Amniotic stem cell (primary cell): ENCODE measurements at places on chromosomes 2 and 18.

DNA sequence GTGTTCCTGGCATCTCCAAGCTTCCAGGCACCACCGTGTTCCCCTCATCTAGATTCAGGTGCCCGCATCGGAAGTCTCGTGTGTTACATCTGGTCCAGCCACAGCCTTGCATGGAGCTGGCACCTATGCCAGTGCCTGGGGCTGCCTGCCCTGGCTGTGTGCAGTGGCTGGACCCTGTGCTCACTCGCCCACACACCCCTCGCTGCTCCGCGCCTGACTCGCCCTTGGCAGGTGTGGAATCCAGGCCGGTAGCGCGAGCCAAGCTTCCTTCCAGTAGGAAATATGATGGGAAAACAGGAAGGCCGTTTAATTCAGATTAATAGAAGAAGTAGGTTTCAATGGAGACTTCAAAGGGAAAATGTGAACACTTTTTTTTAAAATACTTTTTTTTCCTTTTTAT, 78.0 kb downstream of the PTPN4 start:
- no peak for DNase-seq

GRCh38 chr2:26674002-26674751, 18.3 kb upstream of the KCNK3 start:
- DNase-seq = no peak

GRCh38 chr2:144780983-144781382, 261.1 kb upstream of the ZEB2 start:
- DNase-seq = no peak

DNA sequence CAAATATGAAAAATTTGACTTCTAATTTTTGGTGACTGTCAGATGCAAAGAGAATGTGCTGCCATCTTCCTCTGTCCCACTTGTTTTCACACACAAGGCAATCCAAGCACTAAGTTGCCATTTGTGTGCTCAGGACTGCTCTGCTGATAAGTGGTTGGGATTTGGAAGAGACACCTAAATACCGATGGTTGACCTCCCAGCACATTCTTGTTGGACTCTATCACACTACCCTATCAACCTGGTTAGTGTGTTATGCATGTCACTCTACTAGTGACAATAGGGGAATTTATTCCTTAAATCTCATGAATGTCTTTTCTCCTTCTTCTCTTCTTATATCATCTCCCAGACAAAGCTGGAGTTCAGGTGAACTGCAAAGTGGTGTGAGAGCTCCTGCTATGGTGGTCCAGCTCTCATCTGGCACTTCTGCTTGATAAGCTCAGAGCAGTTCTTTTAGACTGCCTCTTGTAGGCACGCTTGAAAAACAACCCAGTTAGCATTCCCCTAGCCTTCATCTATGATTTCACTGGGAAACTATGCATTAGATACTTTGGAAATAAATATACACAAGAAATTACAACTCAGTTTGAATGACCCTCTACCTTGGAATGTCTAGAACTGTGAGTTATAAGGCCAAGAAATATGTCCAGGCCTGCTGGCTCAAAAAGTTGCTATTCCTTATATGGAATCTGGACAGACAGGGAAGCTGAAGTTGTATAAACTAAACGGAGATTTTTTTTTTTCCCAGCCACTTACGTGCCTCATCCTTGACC, 404.8 kb downstream of the MEIS1 start:
- peak; percentile 88 for DNase-seq

GRCh38 chr18:11978956-11979355, 2.4 kb upstream of the IMPA2 start:
- no peak for DNase-seq

DNA sequence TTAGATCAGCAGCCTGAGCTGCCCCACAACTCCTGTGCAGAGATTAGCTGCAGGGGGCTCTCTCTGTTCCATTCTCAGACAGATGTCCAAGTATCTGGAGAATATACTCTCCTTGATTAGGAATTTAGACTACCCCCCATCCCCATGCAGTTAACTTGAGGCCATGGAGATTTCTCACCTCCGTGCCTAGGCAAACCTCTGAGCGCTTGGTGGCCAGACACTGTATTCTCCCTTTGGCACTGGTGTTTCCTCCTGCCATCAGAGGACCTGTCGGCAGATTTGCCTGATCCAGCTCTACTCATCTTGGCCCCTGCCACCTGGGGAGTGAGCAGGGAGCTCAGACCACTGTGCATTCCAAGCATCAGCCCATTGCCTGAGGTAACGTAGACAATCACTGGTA, 48.3 kb downstream of the ZNF804A start:
- no peak for DNase-seq

- no peak for DNase-seq
Observed at GRCh38 chr2:179133016-179133415, 83.1 kb upstream of the CCDC141 start.

GRCh38 chr2:120314690-120315366, 31.1 kb upstream of the INHBB start:
- no peak for DNase-seq

DNA sequence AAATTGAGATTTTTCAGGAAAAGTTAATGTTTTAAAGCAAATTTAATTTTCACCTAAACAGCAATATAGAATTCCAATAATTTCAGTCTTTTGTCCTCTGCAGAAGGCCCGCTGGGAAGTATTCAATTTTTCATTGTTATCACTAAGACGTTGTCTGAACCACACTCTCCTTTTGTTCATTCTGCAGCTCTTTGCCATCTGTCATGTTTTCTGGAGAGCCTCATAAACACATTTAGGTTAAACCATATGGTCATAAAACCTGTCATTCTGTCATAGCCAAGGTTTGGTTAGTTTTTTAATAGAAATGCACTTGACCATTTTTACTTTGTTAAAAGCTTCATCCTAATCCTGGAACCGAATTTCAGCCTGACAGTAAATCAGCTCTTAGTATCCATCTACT, 54.0 kb upstream of the PGAP1 start:
- DNase-seq = no peak

DNA sequence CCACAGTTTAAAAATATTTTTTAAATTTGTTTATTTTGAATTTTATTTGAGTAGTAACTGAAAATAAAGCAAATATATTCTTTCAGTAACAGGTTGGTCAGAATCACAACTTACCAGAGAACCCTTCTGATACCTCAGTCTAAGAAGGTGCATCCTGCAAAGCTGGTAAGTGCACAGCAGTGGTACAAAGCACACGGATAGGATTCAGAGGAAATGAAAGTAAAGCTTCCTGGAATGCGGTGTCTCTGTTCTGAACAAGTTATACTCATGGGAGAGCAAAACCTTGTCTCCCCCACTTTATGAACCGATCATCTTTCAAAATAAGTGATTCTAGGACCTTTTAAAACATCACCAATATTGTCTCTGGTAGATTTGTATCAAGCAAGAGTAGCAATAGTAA, 398.3 kb downstream of the TMX3 start:
- DNase-seq = no peak

GRCh38 chr2:47334356-47335136, 68.4 kb upstream of the MSH2 start:
- no peak for DNase-seq

- DNase-seq = no peak
Observed at GRCh38 chr18:30342675-30343074, 699.9 kb downstream of the DSC3 start.

DNA sequence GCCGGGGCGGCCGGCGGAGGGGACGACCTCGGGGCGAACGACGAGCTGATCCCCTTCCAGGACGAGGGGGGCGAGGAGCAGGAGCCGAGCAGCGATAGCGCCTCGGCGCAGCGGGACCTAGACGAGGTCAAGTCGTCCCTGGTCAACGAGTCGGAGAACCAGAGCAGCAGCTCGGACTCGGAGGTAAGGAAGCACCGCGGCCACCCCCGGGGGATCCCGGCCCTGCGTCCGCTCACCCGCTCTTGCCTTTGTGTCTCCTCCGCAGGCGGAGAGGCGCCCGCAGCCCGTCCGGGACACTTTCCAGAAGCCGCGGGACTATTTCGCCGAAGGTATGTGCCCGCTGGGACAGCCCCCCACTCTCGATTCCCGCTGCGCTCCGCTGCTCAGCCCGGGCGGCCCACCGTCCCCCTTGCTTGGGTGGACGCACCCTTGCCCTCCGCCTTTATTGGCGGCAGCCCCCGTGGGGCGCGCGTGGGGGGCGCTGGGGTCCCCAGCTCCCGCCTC, 611 bp downstream of the TCF7L1 start:
- DNase-seq = no peak

GRCh38 chr2:188415754-188416083, 124.0 kb downstream of the GULP1 start:
- no peak for DNase-seq

DNA sequence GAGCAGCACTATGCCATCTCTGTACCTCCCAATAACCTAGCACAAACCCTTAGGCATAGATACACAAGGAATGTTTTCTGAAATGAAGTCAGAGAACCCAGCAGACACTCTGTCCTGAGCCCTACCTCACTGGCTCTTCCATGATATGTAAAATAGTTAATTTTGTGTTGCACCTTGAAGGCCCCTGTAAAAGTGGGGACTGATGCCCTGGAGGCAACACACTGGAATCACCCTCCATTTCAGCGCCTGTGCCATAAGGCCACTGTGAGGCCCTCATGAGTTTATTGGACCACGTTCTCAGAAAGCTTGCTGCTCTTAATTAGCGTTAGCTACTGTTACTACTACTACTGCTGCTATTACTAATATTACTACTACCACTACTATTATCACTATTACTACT, 670.1 kb upstream of the SOX11 start:
- DNase-seq = no peak

GRCh38 chr2:224551693-224552092, 33.5 kb downstream of the CUL3 start:
- no peak for DNase-seq

DNA sequence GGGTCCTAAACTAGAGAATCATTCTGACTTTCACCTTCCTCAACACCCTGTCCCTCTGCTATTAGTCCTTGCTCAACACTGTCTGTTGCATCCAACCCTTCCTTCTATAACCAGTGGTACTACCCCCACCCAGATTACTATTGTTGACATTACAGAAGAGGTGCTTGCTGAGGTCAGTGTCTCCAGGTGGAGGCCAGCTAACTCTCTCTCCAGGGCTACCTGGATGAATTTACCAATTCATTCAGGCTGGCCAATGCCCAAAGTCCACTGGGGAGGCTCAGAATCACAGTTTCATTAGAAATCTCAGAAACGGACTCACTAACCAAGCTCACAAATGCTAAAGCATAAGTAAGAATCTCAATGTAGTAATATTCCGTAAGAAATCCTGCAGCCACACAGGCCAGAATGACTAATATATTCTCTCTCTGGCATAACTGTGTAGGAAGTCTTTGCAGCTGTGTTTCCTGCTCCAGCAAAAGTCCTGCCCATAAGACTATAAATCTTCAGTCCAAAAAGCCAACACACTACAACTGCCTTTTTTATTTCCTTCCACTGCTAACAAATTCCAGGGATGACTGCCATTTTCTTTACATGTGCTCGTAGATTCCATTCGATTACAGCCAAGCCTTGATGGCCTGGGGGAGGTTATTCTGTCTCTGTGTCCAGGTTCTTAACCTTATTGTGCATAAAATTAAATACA, 10.0 kb upstream of the TTR start:
- DNase-seq = no peak

GRCh38 chr2:202178346-202178958, 59.9 kb downstream of the SUMO1 start:
- DNase-seq = peak; percentile 63

GRCh38 chr2:189137519-189137918, 42.0 kb downstream of the COL5A2 start:
- no peak for DNase-seq

GRCh38 chr18:64337673-64338072, 188.8 kb upstream of the LINC00305 start:
- no peak for DNase-seq

DNA sequence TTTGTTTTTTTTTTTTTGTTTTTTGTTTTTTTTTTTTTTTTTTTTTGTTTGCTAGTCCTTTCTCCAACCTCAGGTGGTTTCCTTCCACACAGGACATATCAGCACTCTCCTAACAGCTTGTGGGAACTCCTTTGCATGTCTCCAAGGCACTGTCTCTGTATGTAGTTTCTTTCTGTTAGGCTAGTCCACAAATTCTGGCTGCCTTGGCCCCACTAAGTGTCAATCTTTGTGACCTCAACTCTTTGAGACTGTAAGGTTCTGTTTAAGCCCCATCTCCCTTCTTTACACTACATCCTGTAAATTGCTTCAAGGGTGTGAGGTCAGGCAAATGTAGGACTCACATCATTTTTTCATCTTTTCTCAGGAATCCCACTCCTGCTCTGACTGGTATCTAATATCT, 85.1 kb downstream of the NCOA1 start:
- no peak for DNase-seq

GRCh38 chr2:216711348-216711747, 16.0 kb upstream of the IGFBP5 start:
- DNase-seq = no peak

- DNase-seq = no peak
Observed at GRCh38 chr18:68694316-68694715, 20.6 kb downstream of the TMX3 start.

DNA sequence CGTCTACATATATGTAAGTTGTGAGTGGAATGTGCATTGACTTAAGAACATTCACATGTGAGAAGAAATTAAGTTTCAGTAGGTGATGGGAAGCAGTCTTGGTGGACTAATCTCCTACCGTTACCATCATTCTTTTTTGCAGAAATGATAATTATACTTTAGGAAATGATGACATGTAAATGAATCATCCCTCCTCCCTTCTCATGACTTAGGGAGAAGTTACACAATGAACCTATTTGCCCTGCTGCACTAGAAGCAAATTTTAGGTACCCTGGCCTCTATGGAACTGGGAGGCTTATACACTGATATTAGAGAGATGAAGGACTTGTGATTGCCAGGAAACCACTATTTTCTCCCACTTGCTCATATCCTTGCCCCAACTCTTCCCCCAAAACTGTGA, 214.2 kb downstream of the CALCRL start:
- no peak for DNase-seq

DNA sequence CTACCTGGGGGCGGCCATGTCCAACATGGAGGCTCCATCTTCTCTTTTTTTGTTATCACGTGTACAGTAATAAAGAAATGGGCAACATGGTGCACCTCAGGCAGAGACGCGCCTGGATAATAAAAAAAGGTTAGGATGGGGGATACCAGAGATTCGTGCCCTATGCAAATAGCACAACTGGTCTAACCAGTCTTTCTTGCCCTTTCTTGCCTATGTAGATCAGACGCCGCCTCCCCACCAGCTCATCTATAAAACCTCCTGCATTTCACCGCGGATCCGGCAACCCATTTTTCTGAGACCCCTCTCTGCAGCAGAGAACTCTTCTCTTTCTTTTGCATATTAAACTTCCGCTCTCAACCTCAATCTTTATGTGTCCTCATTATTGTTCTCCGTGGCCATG, 68.7 kb downstream of the MYL12B start:
- no peak for DNase-seq
